ENCODE measurements at places on chromosomes 3 and 15. TPM values are rescaled to one million over a fixed set of nuclear protein-coding genes. Genes with fewer than 3 reads are reported as not detected.

GRCh38 chr3:57577801-57578200 is 19.3 kb downstream of the ARF4 start:
- no peak for DNase-seq

DNA sequence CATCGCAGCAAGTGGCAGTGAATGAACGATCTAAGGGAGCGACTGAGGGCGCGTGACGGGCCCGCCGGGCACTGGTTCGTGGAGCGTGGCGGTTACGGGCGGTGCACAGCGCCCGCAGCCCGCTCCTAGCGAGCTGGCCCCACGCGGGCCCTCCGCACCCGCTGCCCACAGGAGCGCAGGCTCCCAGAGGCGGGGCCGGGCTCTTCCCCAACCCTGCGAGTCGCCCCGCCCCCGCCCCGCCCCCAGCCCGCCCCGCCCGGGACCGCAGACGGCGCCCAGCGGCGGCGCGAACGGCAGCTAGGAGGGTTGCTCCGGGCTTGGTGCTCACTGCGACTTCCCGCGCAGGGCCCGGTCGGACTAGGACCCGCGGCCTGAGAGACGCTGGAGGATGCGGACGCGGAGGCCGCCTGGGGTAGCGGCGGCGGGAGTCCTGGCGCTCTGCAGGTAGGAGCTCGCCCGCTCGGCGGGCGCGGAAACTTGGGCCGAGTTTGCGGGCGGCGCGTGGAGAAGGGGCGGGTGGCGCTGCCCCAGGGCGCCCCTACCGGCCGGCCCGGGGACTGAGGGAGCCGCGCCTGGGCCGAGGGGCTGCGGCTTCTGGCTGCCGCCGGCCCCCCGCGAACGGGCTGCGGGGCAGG is at the start of gene C15orf39:
Gene C15orf39, plus strand, starts transcription at position 267 of the 635 bp plus-strand sequence. CDS start 4,167 bp downstream, outside the sequence.
- DNase-seq, result peak; percentile 83

- DNase-seq, result no peak
These were observed 213.4 kb downstream of the ZBBX start for GRCh38 chr3:167166594-167167253.

DNA sequence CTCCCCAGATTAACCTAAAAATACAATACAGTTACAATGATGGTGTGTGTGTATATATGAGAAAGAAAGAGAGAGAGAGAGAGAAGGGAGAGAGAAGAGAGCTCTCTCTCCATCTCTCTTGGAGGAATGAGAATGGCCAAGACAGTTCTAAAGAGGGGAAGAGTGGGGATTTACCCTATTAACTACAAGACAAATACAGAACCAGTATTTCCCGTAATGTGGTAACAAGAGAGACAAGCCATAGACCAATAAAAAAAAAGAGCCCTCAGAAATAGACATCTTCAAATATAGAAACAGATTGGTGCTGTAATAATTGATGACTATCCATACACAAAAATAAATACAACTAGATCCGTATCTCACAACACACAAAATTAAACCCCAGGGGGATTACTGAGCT is 87.0 kb downstream of the NSMCE3 start:
- DNase-seq, result no peak

- DNase-seq, result no peak
These were observed 122.0 kb upstream of the SOX14 start for GRCh38 chr3:137641879-137642704.

- no peak for DNase-seq
These were observed 629 bp upstream of the NOX5 start for GRCh38 chr15:69013726-69014406.

- no peak for DNase-seq
These were observed 30.6 kb upstream of the PROK2 start for GRCh38 chr3:71815340-71816067.

GRCh38 chr3:177131927-177132636 is 65.2 kb downstream of the TBL1XR1 start:
- no peak for DNase-seq

DNA sequence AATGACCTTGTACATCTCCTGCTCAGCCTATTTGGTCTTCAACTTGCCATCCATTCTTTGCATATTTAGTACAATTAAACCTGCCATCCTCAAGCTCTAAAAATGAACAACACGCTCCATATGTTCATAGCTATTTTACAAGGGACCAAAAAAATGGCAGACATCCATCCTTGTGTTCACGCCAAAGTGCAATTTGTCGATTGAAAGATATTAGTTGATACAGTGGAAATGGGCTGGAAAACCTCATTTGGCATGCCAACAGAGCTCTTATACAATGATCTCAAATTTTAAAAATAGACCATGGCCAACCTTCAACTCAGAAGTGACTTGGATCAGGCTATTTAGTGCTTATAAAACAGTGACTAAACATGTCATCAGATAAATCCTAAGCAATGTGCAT is 413.6 kb upstream of the ARL6 start:
- no peak for DNase-seq

- no peak for DNase-seq
These were observed 58.1 kb upstream of the AGBL1 start for GRCh38 chr15:86021281-86022264.

GRCh38 chr15:100464256-100464655 is 64.5 kb downstream of the CERS3 start:
- no peak for DNase-seq

DNA sequence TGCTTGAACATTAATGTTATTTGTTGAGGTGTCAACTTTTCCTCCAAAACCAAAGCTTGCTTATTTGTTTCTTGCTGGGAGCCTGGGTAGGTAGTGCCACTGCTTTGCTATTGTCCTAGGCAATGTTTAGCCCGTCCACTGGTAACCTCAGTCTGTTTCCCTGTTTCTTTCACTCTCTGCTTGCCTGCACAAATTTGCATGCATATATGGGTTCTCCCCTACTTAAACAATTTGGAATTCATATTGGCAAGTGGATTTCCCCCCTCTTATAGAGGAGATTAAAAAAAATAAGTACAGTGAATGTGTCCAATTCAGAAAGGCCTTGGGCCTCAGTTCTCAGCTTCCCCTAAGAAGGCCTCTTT is 45.0 kb upstream of the BOC start:
- no peak for DNase-seq

GRCh38 chr3:4061195-4061594 is 242.0 kb upstream of the SETMAR start:
- DNase-seq, result no peak

DNA sequence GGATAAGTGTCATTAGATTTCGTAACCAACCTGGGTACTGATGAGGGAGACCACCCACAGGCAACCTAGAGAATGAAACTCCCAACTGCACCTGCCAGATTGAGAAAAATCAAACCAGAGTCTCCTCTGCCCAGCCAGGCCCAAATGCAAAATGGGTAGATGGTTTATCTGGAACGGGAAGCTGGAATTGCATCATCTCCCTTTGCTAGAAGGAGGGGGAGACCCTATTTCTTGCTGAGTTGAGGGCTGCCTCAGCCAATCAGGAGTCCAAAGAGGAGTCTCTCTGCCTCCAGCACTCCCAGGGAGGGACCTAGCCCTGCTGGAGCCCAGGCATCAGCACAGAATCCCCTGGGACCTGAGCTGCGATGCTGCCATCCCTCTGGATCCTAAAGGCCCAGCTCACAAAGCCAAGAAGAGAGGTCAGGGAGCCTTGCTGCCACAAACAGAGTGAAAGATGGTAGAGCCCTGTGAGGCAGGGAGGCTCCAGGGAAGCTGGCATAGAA is 8.1 kb downstream of the RMDN3 start:
- no peak for DNase-seq

GRCh38 chr3:183534249-183534648 is 21.3 kb downstream of the KLHL6 start:
- DNase-seq, result no peak

- DNase-seq, result no peak
These were observed 2.1 kb downstream of the SNX33 start for GRCh38 chr15:75649848-75650247.

GRCh38 chr15:52857937-52858781 is 68.0 kb upstream of the ONECUT1 start:
- DNase-seq, result peak; percentile 45

DNA sequence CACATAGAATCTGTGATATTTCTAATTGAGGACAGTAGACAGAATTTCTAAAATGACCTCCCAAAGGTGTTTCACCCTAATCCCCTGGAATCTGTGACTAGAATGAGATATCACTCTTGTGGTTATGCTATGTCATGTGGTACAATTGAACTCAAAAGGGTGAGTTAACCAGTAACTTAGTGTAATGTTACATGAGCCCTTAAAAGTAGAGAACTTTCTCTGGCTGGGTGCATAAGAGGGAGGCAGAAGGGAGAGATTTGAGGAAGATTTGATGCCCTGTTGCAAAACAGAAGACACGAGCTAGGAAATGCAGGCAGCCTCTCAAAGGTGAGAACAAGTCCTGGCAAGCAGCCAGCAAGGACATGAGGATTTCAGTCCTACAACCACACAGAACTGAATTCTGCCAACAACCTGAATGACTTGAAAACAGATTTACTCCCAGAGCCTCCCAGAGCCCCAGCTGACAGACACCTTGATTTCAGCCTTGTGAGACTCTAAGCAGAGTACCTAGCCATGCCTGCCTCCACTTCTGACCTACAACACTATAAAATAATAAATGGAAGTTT is 160.3 kb downstream of the MTHFS start:
- DNase-seq, result no peak

GRCh38 chr15:68730471-68730919 is 90.2 kb downstream of the ANP32A start:
- DNase-seq, result peak; percentile 63

- DNase-seq, result no peak
These were observed 108.4 kb downstream of the WNT7A start for GRCh38 chr3:13771496-13771895.

- DNase-seq, result no peak
These were observed 68.4 kb upstream of the FLNB start for GRCh38 chr3:57939775-57940174.

- no peak for DNase-seq
These were observed 3.3 kb downstream of the PLA2G4F start for GRCh38 chr15:42152921-42153698.

DNA sequence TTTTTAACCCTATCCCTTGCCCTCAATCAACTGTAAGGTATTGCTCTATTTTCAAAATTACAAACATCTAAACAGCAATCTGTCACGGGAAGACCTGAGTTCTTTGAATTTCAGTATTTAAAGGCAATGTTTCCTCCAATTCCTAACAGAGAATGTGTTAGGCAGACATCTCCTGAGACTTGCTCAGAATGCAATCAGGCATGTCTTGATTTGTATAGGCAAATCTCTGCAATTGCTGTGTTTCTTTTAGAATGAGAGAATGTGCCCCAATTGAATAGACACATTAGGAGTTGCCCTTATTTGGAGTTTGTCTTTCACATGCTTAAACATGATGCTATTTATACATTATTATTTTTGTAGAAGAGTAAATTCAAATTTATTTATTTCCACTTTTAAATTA is 205.6 kb downstream of the CADM2 start:
- DNase-seq, result no peak

- DNase-seq, result no peak
These were observed 19.4 kb upstream of the PTX3 start for GRCh38 chr3:157417247-157417646.

DNA sequence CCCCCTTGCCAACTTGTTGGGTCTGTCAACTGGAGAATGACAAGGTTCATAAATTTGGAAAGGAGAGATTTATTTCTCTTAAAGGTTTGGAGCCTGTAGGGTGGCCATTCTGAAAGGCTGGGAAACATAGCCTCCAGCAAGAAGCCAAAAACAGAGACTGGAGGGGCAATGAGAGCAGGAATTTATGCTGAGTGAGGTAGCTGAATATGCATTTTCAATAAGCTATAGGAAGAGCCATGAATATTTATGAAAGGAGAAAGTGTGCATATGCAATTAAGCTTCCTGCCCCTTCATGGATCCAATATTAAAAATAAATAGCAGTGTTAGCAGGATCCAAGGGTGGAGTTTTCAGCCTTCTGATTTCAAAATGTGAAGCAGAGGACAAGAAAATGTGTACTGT is 306.1 kb upstream of the LRRC3B start:
- DNase-seq, result no peak

DNA sequence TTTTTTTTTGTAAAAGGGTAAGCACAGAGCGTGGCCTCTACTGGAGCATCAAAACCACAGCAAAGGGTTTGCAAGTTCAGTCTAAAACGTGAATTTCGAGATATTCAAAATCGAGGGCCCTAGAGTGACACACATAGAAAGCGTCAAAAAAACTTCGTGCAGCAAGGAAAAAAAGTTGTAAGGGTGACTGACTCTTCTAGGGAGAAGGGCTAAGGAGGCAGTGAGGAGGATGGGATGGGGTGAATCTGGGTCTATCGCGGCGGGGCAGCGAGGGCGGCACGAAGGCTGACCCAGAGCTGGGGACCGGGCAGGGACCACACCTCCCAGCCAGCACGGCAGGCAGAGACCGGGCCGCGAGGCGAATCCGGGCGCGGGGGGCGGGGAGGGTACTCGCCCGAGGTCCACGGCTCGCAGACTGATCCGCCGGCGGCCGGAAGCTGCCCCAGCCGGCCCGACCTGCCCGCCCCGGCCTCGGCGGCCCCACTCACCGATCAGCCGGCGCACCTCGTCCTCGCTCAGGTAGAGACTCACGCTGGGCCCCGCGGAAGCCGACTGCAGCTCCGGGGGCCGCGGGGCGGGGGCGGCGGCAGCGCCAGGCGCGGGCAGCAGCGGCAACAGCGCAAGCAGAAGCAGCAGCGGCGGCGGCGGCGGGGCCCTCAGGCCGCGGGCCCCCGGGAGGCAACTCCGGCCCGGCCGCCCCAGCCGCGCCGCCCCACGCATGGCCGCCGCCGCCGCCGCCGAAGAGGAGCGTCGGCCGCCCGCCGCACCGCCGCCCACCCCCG is 533 bp downstream of the RYK start:
- DNase-seq, result peak; percentile 58

DNA sequence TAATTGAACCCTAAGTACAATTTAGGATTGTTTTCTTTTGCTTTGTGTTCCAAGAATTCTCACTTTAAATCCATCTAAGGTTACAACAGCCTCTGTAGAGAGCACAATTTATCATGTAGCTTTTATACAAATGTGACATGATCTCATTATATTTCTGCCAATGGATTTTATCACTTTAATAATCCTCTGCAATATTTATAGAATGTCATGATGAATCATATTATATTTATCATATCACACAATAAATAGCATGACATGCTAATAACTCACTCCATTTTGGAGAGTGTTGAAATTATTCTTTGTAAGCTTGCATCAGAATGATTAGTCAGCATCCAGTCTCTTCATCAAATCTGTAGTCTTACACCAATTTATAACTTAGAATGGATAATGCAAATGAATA is 280.6 kb upstream of the ZNF717 start:
- DNase-seq, result no peak

Gene REC114
- not detected for total RNA-seq

Gene MAGI1
- total RNA-seq, result 65.7 TPM

Gene GOLGA6L22
- total RNA-seq, result not detected

Gene MAN2C1
- 112 TPM for total RNA-seq

Gene CNOT10
- 67.1 TPM for total RNA-seq

Gene ZNF860
- 2.6 TPM for total RNA-seq

Gene CYP1A2
- total RNA-seq, result not detected

Gene LCTL
- 1.8 TPM for total RNA-seq

Gene GABRA5
- 4.9 TPM for total RNA-seq

Gene RBP2
- not detected for total RNA-seq

Gene ITGA11
- total RNA-seq, result not detected

Gene P2RY14
- total RNA-seq, result not detected

Gene COPG1
- total RNA-seq, result 147 TPM

Gene SCN10A
- total RNA-seq, result not detected

Gene NR2F2
- 0.24 TPM for total RNA-seq

Gene PLSCR5
- total RNA-seq, result not detected

Gene ITIH3
- total RNA-seq, result not detected

Gene GOLGA8S
- 0.07 TPM for total RNA-seq
